ENCODE measurements at places on chromosomes 1 and 21.

GRCh38 chr1:59173721-59174120 lies 123.2 kb upstream of the FGGY start:
- no peak for DNase-seq

DNA sequence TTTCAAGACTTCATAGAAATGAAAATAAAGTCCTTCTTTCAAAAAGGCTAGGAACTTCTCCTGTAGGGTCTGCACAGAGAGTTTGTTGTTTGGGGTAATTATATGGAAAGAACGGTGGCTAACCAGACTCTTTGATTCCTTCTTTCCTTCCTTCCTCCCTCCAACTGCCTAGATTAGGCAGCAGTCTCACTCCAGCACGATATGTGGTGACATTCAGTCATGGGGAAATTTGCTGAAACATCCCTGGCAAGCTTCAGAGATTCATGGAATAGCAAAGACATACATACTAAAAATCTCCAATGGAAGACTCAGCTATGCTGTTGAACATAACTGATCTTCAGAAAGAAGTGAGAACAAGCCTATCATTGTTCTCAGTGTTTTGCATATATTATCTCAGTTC lies 4.3 kb downstream of the NTMT2 start:
- no peak for DNase-seq

DNA sequence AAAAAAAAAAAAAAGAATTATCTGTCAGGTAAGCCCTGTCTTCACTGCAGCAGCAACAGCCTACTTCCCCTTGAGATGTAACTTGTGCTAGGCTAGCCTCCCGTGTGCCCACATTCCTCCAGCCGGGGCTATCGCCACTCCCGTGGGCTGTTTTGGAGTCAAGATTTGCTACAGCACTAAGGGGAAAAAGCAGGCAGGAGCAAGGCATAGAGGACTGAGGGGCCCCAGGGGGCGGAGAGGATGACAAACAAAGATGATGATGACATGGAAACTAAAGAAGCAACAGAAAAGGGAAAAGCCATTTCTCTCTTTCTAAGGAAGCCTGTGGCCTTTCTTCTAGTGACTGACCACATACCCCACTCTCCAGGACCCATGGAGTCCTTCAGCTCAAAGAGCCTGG lies 1.9 kb downstream of the TNFAIP8L2 start:
- DNase-seq, result peak; percentile 29

DNA sequence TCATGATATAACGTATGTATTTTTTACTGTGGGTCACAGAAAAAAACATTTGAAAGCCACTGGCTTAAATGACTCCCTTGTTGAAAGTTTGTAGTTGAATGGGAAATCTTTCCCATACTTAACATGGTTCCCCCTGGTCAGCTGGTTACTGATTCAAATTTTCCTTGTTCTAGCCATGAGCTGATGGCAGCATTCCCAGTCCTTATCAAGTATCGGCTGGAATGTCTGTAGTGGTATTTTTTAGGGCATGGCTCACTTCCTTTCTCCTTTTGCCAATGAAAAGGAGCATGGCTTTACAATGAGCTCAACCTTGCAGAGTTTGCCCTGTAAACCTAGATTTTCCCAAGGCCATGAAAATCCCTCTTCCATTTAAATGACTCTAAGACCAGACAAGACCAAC lies 55.7 kb downstream of the GIPC2 start:
- no peak for DNase-seq

GRCh38 chr1:218473522-218473921 lies 128.4 kb downstream of the TGFB2 start:
- DNase-seq, result no peak

DNA sequence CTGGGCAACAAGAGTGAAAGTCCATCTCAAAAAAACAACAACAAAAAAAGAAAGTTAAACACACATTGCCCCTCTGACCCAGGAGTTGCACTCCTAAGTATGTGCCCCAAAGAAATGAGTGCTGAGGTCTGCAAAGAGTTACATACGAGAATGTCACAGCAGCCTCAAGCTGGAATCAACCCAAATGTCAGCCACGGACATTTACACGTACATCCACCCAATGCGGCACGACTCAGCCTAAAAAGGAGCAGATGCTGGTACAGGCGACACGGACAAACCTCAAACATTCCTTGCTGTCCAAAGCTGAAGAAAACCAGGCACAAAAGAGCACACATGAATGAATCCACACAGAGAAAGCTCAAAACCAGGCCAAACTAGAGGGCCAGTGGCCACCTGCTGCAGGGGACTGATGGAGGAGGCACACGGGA lies 46.8 kb upstream of the ECE1 start:
- no peak for DNase-seq

GRCh38 chr1:75672528-75673393 lies 51.7 kb upstream of the ACADM start:
- no peak for DNase-seq

DNA sequence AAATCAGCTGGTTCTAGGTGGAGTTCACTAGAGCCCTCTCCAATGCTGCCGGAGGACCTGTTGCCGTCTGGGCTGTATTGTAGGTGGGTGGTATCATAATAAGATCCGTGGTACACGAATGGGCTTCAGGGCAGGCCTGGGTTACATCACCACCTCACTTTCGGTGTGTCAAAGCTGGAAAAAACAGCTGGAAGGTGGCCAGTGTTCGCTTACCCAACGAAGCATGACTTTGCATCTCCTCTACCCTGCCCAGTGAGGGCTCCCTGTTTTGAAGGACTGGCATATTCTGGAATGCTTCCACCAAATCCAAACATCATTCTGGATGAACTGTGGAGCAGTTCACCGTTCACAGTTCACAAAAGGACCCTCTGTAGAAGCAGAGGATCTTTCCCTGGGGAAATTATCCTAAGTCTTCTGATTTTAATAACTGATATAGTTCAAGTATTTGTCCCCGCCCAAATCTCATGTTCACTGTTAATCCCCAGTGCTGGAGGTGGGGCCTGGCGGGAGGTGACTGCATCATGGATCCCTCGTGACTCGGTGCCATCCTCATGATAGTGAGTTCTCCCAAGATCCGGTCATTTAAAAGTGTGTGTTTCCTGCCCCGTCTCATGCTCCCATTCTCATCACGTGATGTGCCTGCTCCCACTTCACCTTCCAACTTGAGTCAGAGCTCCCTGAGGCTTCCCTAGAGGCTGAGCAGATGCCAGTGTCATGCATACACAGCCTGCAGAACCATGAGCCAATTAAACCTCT lies 429.0 kb downstream of the KIF26B start:
- no peak for DNase-seq

- DNase-seq, result no peak
Observed at GRCh38 chr21:39818557-39818956, 48.7 kb upstream of the PCP4 start.

GRCh38 chr21:15071009-15071408 lies 6.2 kb upstream of the NRIP1 start:
- no peak for DNase-seq

- DNase-seq, result no peak
Observed at GRCh38 chr1:158840236-158840635, 9.1 kb downstream of the MNDA start.
